ENCODE measurements at places on chromosomes 2 and 18. TPM values are rescaled to one million over a fixed set of nuclear protein-coding genes. Genes with fewer than 3 reads are reported as not detected.

The KANSL3 gene
- total RNA-seq, result 84.0 TPM

DNA sequence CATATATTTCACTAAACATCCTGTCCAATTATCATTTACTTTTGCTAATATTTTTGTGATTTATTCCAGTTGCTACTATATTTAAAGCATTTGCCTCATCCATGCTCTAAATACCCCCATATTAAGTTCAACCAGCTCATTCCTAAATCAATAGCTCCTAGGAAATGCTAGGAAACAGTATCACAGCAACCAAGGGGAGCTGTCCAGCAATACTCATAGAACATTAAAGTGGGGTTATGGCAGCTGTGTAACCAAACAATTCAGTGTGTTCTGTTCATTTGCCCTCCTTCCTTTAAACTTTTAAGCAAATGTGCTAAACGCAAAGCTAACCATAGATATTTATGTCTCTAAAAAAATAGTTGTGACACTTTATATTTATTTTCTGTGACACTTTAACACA, 41.1 kb downstream of the ACVR1C start:
- no peak overlapping the region for H3K4me3 ChIP-seq
- no peaks in the 10 kb centered on the region for H3K36me3 ChIP-seq
- H3K27ac ChIP-seq, result no peak overlapping the region
- DNase-seq, result no peak
- peaks cover 3% of the 10 kb centered on the region for H3K27me3 ChIP-seq
- H3K4me1 ChIP-seq, result no peaks in the 10 kb centered on the region

DNA sequence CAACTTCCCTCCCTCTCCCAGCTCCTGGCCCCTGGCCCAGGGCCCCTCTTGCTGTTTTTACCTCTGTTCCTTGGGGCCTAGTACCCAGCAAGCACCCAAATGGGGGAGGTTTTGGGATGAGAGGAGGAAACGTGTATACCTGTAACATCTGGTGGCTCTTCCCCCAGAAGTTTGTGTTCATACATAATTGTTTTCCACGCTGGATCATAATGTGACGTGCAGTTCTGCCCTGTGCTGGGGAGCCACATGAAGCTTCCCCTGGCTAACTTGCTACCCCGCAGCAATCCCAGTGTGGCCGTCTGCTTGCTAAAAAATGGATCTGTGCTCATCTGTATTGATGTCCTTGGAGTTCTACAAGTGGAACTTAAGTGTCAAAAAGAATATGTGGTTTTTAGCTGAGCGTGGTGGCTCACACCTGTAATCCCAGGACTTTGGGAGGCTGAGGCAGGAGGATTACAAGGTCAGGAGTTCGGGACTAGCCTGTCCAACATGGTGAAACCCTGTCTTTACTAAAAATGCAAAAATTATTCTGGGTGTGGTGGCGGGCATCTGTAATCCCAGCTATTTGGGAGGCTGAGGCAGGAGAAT, 36.5 kb downstream of the ANO7 start:
- no peak overlapping the region for H3K4me3 ChIP-seq
- peaks cover 9% of the 10 kb centered on the region for H3K4me1 ChIP-seq
- H3K27ac ChIP-seq, result no peak overlapping the region
- no peak for DNase-seq

- H3K4me1 ChIP-seq, result no peaks in the 10 kb centered on the region
- H3K27ac ChIP-seq, result no peak overlapping the region
- no peak for DNase-seq
- no peaks in the 10 kb centered on the region for H3K36me3 ChIP-seq
Observed at GRCh38 chr18:47531717-47532116, 280.3 kb upstream of the SKOR2 start.

The CCDC74B gene
- total RNA-seq, result 0.23 TPM

The SCN2A gene
- total RNA-seq, result not detected

The RUFY4 gene
- total RNA-seq, result 5.1 TPM

The EFHD1 gene
- total RNA-seq, result 1.4 TPM
